Left renal cortex interstitium (tissue), 4 donors: ENCODE measurements at places on chromosomes 7 and 10.

DNA sequence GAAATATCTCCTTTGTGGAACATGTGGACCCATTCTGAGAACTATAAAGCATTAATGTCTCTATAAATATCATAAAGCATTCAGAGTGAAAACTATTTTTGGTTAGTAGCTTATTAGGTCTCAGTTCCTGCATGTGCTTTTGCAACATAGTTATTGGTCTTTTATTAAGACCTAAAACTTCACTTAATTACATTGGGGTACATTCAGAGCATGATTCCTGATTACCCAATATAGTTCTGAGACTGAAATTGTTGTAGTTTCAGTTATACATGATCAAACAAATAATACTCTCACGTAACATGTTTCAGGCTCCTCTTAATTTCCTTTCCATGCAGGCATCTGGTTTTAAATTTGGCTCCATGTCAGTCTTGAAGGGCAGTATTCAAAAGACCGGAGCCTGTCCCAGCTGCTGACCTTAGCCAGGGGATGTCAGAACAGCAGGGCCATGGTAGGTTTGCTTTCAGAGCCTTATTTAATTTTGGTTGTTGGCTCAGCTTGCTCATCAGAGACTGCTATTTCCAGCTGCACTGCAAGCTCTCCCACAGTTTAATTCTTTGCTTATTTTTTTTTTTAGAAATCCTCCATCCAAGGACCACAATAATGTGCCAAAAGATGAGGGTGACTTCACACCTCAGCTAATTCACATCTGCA lies 447.8 kb upstream of the FZD8 start:
- no peak for DNase-seq

- no peak for DNase-seq
Observed at GRCh38 chr7:148723166-148723559, 24.5 kb downstream of the CUL1 start.

GRCh38 chr7:74015670-74016069 lies 12.3 kb upstream of the ELN start:
- no peak for DNase-seq

- DNase-seq = no peak
Observed at GRCh38 chr10:67722113-67722512, 26.1 kb upstream of the CTNNA3 start.
